Mesendoderm (in vitro differentiated cells): ENCODE measurements at places on chromosomes 6 and 20.

DNA sequence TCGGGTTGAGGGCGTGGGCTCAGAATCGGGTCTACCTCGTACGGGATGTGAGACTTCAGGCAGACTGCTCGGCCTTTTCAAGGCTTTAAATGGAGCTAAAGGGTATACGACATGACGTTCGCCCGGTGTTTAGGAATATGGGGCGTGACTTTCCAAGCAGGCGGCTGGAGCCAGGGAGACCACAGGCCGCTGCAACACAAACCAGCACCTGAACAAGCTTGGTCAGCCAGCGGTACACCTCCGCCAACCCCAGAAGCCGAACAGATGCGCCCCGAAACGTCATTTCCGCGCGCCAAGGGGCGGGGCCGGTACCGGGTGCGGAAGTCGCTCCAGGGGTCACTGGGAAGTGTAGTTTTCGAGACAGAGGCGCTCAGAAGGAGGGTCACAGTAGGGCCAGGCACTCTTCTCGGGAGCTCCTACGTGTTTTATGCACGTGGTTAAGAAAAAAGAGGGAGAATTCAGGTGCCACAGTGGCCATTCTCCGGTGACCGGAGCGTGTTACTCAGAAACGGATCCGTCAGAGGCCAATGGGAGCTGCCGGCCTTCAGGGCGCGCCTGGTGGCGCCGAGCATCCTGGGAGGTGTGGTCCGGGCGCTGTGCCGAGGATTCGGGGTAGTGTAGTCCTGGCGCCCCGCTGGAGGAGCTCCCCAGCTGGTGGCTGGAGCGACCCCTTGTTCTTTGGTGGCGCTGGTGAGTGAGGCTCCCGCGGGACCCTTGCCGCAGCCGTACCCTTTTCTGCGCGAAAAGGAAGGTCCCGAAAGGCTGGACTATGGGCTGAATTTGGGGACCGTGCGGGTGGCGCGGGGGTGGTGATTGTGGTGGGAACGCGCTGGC is at the start of gene ZNF133:
TSS of gene ZNF133 (plus strand) at position 613 of the 834 bp plus-strand sequence. CDS start 17,160 bp downstream, outside the sequence.
- H3K27me3 ChIP-seq, result no peaks in the 10 kb centered on the region
- DNase-seq, result peak; percentile 97
- H3K4me3 ChIP-seq, result peak within 1 kb of the TSS; percentile 91
- no peaks in the 10 kb centered on the region for H3K36me3 ChIP-seq

DNA sequence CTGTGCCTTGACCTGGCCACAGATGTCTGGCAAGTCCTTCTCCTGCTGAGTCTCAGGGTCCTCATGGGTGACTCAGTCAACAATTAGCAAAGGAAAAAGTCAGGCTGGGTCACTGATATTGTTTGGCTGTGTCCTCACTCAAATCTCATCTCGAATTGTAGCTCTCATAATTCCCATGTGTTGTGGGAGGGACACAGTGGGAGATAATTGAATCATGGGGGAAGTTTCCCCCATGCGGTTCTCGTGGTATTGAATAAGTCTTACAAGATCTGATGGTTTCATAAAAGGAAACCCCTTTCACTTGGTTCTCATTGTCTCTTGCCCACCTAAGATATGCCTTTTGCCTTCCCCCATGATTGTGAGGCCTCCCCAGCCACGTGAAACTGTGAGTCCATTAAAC is 45.7 kb downstream of the PREX1 start:
- no peak for DNase-seq
- H3K27ac ChIP-seq, result no peak overlapping the region
- no peaks in the 10 kb centered on the region for H3K27me3 ChIP-seq
- peaks cover 6% of the 10 kb centered on the region for H3K4me1 ChIP-seq
- no peak overlapping the region for H3K4me3 ChIP-seq
- H3K36me3 ChIP-seq, result no peaks in the 10 kb centered on the region

DNA sequence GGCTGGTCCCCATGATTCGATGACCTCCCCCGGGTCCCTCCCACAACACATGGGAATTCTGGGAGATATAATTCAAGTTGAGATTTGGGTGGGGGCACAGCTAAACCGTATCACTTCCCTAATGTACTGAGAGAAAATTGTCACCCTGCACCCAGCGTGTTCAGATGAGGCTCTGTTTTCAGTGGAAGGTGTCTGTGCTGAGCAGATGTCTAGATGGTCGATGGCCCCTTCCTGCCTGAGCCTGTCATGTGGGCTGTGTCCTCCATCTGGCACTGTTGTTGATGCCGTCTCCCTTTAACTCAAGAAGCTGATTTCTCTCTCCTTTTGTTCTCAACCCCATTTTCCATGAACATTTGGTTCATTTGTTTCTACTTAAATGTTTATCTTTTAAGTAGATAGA is 37.0 kb downstream of the TMEM181 start:
- H3K4me3 ChIP-seq, result no peak overlapping the region
- H3K36me3 ChIP-seq, result peaks cover under 1% of the 10 kb centered on the region
- H3K4me1 ChIP-seq, result no peaks in the 10 kb centered on the region
- no peak overlapping the region for H3K27ac ChIP-seq
- DNase-seq, result no peak
- no peaks in the 10 kb centered on the region for H3K27me3 ChIP-seq

DNA sequence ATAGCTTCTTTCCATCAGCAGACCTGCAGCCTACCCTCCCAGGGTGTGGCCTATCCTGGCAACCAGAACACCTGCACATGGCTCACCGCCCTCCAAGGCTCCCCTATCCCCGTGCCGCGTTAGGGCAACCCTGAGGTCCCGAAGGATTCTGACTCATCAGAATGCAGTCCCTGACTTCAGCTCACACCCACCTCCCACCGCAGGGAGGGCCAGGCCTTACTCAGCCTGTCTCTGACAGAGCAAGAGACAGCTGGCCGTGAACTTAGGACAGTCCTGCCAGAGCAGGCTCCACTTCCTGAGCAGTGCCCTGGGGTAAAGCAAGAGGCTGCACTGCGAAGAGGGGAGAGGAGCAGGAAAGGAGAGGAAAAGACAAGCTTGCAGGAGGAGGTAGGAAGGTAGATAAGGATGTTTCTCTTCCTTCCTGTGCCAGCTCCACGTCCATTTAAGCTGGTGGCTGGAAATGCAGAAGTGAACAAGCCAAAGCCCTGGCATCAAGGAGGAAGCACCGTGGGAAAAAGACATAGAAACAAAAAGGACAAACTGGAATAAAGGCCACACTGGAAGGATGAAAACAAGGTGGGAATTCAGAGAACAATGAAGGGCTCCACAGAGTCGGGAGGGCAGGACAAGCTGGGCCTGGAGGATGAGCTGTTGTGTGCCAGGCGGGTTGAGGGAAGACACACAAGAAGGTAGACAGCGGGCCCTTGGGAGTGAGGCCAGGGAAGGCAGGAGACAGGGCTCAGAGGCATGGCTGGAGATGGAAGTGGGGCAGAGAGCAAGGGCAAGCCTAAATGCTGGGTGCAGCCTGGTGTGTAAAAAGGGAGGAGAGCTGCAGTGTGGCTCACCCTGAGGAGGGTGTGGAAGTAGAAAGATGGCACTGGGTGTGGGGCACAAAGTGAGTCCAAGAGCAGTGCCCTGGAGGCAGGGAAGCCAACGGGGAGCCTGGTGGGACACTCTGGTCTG is 102.7 kb downstream of the SLC23A2 start:
- H3K27me3 ChIP-seq, result no peaks in the 10 kb centered on the region
- no peak overlapping the region for H3K4me3 ChIP-seq

DNA sequence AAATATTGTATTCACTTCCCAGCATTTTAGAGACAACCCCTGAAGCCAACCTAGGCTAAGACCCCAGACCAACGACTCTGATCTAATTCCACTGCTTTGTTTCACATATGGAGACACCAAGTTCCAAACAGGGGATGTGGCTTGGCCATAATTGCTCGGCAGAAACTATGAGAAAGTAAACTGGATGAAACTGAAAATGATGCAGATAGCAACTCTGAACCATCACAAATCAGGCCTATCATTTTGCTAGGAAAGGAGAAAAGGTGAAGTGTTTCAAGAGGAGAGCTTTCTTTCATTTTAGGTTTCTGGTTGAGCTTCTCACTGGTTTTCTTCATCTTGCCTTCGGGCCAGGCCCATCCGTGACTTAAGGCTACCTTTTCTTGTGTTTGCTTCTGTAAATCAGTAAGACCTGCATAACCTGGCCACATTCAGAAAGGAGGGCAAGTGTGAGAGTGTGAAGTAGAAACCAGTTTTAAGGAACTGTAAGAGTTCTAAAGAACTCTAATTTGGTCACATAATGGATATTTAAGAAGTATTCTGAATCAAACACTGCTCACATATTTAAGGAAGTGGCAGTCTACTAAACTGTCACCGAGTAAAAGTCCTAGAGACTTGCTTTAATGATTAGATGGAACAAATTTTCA is 105.8 kb downstream of the BACH2 start:
- no peak overlapping the region for H3K4me3 ChIP-seq
- H3K27me3 ChIP-seq, result no peaks in the 10 kb centered on the region
- H3K4me1 ChIP-seq, result peaks cover 4% of the 10 kb centered on the region
- no peak for DNase-seq

GRCh38 chr6:38676236-38676973 is 26.5 kb downstream of the GLO1 start:
- no peaks in the 10 kb centered on the region for H3K27me3 ChIP-seq
- no peaks in the 10 kb centered on the region for H3K4me1 ChIP-seq

DNA sequence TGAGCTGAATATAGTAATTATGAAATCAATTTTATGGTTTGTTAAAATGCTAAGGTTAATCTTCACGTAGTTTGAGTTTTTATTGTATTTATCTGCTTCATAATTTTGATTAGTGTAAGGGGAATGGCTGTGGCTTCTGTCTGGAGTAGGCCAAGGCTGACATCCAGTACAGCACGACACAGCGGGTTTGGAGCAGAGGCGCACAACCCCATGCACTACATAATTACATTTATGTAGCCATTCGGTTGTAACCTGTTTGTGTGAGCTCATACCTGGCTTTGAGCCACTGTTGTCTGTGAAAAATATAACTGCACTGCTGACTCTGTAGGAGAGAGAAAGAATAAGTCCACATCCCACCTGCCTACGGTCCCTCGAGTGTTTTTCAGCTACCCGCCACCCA is 615.5 kb downstream of the EYS start:
- no peaks in the 10 kb centered on the region for H3K27me3 ChIP-seq
- no peak overlapping the region for H3K4me3 ChIP-seq
- DNase-seq, result no peak
- H3K4me1 ChIP-seq, result no peaks in the 10 kb centered on the region
- H3K36me3 ChIP-seq, result no peaks in the 10 kb centered on the region
